ENCODE measurements at places on chromosomes 1 and 21.
A peak's percentile ranks its signal among the peaks of the same experiment; 100 is the strongest.

GRCh38 chr1:32122151-32122550 is 14.3 kb downstream of the KPNA6 start:
- DNase-seq = no peak

GRCh38 chr1:212260557-212261355 is 24.5 kb upstream of the PPP2R5A start:
- DNase-seq = peak; percentile 33

GRCh38 chr1:99619583-99619982 is 26.3 kb upstream of the PALMD start:
- DNase-seq = no peak

GRCh38 chr1:235945775-235946570 is 79.3 kb upstream of the LYST start:
- DNase-seq = no peak
